ENCODE measurements at places on chromosomes 1 and 21.

DNA sequence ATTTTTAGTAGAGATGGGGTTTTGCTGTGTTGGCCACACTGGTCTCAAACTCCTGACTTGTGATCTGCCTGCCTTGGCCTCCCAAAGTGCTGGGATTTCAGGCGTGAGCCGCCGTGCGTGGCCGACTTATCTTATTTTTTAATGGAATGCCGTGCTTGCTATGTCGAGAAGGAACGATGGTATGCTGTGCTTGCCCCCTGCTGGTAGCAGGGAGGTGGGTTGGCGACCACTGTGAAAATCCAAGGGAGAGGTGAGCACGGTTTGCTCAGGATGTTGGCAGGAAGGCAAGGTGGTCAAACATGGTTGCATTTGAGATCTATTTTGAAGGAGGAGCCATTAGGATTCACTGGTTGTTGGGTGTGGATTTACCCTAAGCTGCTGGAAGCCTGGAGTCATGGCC, 45.8 kb upstream of the RCC2 start:
- DNase-seq, result no peak

GRCh38 chr1:150295476-150295875, 1.8 kb downstream of the MRPS21 start:
- no peak for DNase-seq

- DNase-seq, result no peak
Measured at GRCh38 chr1:156001662-156002171, 19.0 kb downstream of the SSR2 start.

- DNase-seq, result no peak
Measured at GRCh38 chr21:42341776-42342542, 8.8 kb downstream of the TFF2 start.
